ENCODE measurements at places on chromosomes 5 and 9.

DNA sequence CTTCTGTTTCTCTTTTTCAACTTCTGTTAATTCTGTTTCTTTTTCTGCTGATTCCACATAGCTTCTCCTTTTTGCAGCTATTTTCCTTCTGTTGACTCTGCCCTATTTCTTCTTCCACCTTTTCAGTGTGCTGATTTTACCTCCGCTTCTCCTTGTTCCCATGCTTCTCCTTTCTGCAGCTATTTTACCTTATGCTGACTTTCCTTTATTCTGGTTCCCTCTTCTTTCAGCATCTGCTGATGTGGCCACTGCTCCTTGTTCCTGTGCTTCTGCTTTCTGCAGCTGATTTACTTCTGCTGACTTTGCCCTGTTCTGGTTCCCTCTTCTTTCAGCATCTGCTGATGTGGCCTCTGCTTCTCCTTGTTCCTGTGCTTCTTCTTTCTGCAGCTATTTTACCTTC is 58.8 kb downstream of the HACD4 start:
- no peak for DNase-seq

GRCh38 chr5:151126199-151126645 is 31.4 kb downstream of the ANXA6 start:
- DNase-seq = peak; percentile 78

GRCh38 chr9:38110476-38110875 is 41.4 kb upstream of the SHB start:
- no peak for DNase-seq

DNA sequence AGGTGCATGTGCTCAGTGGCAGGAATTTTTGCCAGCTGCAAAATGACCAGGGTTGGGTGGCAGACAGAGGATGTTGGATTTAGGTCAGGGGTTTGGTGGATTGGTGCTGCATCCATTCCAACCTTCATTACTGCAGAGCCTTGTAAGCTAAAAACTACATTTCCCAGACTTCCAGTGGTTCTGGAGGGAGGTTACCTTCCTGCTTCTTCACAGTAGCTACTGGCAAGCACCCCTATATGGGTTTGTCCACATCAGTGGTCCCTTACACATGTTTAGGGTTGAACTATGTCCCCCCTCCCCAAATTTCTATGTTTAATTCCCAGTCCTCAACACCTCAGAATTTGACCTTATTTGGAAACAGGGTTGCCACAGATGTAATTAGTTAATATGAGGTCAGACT is 20.7 kb upstream of the IL17B start:
- no peak for DNase-seq

GRCh38 chr5:9439531-9440292 is 106.2 kb downstream of the SEMA5A start:
- DNase-seq = no peak

DNA sequence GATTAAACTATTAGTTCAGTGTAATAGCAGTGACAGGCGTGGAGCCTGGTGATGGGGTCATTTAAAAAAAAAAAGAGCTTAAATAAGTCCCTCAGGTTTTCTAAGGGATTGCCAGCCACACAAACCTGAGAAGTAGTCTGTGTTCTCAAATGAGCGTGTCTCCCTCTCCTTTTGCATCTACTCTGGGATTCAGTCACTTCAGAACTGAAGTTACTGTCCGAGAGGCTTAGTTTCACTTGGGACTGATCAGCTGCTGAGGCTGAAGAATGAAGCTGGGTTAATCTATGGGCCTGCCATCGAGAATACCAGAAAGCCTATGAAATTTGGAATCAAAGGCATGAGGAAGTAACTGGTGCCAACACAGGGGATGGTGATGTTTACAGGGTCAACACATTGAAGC is 310.1 kb downstream of the ADAMTS6 start:
- DNase-seq = no peak

DNA sequence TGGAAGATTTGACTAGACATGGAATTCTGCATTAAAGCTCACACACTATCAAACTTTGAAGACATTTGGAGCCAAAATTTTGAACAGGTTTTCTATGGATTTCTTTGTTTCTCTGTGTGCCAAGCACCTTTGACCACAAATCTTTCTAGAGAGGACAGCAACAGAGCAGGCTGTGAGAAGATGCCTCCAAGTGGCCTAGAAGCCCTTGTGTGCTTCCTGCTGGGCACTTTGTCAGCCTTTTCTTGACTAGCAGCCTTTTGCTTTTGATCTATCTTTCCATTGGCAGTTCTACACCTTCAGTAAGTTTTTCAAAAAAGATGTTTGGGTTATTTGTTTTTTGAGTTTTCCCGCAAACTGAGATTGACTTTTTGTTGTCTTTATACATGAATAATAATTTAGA is 84.6 kb downstream of the SNX24 start:
- DNase-seq = no peak

- no peak for DNase-seq
These were observed 34.8 kb upstream of the DENND1A start for GRCh38 chr9:123964761-123965160.

DNA sequence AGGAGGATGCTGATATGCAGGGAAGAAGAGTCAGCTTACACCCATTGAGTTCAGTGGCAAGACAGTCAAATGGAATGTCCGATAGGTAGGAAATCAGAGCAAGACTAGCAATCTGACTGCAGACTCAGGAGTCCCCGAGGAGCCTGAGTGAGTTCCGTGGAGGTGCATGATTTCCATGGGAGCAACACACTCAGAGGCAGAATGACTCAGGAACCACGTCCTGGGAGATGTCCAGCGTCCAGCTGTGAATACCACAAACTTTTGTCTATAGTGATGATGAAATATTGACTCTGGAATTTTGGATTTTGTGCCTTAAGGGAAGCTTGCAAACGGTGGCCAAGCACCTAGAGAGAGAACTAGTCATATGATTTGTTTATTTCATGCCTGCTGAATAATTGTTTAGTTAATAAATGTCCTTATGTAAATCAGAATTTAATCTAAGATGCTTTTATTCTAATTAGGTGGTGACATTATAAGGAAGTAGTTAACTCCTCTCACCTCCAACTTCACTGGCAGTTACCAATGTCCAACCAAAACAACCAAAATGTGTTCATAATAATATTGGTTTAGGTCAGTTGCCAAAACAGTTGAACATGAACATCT is 100.4 kb downstream of the PDE4D start:
- no peak for DNase-seq

- DNase-seq = no peak
These were observed 607.4 kb upstream of the ADAMTS16 start for GRCh38 chr5:4532705-4533080.

- no peak for DNase-seq
These were observed 148.7 kb downstream of the RFK start for GRCh38 chr9:76245518-76245917.

- DNase-seq = no peak
These were observed 2.9 kb downstream of the SMAD5 start for GRCh38 chr5:136135536-136135935.

DNA sequence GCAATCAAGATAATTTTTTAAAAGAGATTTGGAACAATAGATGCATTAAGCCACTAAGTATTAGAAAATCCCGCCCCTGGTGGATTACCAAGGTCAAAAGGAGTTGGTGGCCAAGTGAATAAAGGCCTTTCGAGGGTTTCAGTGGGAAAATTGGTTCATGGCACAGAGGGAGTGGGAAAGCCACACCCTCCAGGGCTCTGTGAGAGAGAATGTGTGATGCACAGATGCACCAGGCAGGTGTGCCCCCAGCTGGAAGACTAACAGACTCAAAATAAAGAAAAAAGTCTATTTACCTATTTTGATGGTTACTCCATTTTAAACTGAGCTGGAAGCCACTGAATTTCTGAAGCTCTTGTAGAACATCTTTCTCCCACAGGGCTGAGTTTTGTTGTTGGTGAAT is 278.0 kb downstream of the DRD1 start:
- DNase-seq = no peak

DNA sequence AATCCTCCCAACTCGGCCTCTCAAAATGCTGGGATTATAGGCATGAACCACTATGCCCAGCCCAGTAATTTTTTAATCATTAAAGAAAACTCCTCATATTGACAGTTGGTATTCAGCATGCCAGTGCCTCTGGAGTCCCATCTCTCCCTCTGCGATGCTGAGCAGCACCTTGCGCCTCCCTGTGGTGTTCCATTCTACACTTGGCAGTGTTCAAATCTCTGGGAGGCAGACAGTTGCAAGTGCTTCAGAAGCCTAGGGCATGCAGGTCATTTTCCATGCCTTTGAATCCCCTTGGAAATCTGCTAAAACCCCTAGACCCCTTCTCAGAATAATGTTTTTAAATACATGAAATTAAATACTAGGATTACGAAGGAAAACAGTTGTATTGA is 41.3 kb downstream of the GARNL3 start:
- no peak for DNase-seq

GRCh38 chr5:72812488-72812887 is 4.0 kb upstream of the TNPO1 start:
- no peak for DNase-seq
